Small intestine (tissue), 16 donors: ENCODE measurements at places on chromosomes 7 and 10. TPM values are rescaled to one million over a fixed set of nuclear protein-coding genes. Genes with fewer than 3 reads are reported as not detected.

- peaks cover 43% of the 10 kb centered on the region for H3K27me3 ChIP-seq
- DNase-seq = no peak
- H3K4me1 ChIP-seq = no peaks in the 10 kb centered on the region
- H3K36me3 ChIP-seq = peaks cover 3% of the 10 kb centered on the region
These were observed 3.2 kb downstream of the DENND2A start for GRCh38 chr7:140637400-140637799.

DNA sequence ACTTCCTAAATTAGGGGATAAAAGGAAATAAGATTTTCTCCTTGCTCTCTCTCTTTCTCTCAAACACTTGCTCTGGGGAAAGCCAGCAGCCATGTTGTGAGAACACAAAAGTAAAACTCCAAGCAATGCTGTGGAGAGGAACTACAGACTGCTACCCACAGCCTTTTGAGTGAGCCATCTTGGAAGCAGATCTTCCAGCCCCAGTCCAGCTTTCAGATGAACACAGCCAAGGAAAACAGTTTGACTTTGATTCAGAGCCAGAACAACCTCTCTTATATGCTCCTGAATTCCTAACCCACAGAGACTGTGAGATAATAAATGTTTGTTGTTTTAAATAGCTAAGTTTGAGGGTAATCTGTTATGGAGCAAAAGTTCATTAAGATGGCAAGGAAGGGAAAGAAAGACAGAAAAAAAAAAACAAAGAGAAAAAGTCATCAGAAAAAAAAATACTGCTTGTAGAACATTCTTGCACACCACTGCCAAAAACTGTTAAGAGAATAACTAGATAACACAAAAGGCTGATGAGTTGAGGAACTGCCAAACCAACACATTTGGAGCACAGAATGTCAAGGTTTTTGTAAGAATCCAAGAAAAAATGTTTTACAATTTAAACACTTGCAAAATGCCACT lies 20.9 kb upstream of the PRKAR2B start:
- no peak overlapping the region for H3K27ac ChIP-seq
- H3K27me3 ChIP-seq = no peaks in the 10 kb centered on the region
- H3K36me3 ChIP-seq = no peaks in the 10 kb centered on the region
- H3K4me1 ChIP-seq = no peaks in the 10 kb centered on the region
- no peak overlapping the region for H3K4me3 ChIP-seq
- no peak for DNase-seq

DNA sequence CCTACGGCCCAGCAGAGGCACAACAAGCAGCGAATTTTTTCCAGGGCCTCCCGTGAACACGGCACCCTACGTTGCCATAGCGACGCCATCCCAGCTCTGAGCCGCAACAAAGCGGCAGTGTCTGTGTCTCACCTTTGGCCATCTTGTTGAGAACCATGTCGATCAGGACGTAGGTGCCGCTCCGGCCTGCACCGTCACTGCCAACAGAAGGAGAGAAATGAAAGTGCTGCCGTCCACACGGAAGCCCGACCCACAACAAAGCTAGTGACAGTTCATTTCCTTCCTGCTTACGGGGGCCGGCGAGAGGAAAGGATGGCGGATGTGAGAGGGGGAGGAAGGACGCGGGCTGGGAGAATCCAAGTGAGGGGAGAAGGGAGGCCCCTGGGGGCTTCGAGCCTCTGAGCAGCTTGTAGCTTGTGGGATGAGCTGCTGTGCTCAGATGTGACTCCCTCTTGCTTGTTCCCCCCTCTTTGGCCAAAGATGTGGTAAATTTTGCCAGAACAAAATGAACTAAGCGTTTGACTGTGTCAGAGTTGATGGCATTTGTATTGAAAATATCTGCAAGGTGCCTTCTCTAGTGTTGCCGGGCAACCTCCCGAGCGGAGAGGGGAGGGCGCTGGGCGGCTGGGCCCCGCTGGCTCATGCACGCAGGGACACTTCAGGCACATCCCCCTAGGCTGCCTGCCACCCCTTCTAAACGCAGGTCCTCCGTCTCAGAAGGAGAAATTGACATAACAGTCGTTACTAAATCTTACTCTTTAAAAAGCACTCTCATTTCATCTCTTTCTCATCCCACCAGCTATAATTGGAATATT lies 232.2 kb downstream of the DNAJB6 start:
- no peaks in the 10 kb centered on the region for H3K4me1 ChIP-seq
- DNase-seq = peak; percentile 79
- no peak overlapping the region for H3K4me3 ChIP-seq
- no peaks in the 10 kb centered on the region for H3K27me3 ChIP-seq

DNA sequence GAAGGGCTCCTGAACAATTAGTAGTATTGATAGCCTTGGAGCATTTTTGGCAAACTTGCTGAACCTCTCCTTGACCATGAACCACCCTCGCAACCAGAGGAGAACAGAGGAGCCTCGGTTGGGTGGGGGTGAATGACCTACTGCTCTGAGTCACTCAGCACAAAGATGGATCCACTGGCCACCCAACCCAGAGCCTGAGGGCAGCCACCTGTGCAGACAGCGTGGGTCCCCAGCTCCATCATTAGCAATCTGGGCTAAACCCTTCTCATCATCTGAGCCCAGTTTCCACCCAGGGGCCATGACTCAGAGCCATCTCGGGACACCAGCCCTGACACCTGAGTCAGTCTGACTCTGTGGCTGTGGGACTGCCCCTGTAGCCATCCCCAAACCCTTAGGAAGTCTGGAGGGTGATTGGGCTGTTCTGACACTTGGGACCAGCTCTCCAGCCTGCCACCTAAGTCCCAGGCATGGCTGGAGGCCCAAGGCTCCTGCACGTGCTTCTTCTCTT lies 171.8 kb upstream of the GPR26 start:
- no peaks in the 10 kb centered on the region for H3K4me1 ChIP-seq
- H3K36me3 ChIP-seq = no peaks in the 10 kb centered on the region
- no peak for DNase-seq
- H3K4me3 ChIP-seq = no peak overlapping the region
- H3K27ac ChIP-seq = no peak overlapping the region

The ACSL5 gene
- 338 TPM for polyA plus RNA-seq
